Stimulated activated CD4-positive, alpha-beta T cell treated with anti-CD3 and anti-CD28 coated beads, Interleukin-1b, Interleukin-23, amount 100 ng/mL, for 48 hours (primary cell): ENCODE measurements at places on chromosomes 6 and 20.

GRCh38 chr6:98838032-98838431, 3.7 kb downstream of the POU3F2 start:
- no peak for DNase-seq

GRCh38 chr6:136012198-136012887, 160.8 kb downstream of the PDE7B start:
- no peak for DNase-seq

DNA sequence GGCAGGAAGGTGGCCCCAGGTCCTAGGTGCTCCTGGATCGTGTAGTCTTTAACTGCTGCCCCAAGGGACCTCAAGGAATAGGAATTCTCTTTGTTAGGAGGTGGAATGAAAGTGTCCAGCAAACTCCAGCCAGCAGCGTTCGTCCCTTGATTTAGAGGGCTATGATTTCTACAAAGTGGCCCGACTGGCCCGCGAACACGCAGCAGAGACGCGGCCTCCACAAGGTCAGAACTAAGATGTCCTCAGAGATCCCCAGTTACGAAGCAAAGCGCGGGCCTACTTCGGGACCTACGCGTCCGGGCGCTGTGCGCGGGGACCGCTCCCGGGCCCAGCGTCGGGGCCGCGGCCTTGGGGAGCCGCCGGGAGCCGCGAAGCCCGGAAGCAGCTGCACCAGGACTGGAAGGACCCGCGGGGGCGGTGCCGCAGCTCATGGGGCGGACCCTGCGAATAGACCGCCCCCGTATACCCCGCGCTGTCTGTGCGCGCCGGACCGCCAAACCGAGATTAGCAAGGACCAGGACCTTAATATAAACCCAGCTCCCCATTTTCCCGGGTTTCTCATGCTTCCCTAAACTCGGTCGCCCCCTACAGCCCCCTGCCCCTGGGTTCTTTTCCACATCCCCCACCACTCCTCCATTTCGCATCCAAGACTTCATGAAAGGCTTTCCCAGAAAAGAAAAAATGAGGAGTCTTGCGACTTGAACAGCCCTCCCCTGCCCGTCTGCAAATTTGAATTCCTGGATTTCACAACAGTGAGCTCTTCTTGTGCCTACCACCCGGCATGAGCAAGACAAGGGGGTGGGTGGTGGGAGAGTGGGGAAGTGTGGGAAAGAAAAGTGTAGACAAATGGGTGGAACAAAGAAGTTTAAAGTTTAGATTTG, at the start of gene C6orf47:
TSS of gene C6orf47 (minus strand) at position 398 of the 881 bp plus-strand sequence. CDS start 831 bp downstream, outside the sequence.
- DNase-seq: peak; percentile 77

GRCh38 chr6:29426654-29427053, 11.9 kb downstream of the OR12D1 start:
- no peak for DNase-seq

DNA sequence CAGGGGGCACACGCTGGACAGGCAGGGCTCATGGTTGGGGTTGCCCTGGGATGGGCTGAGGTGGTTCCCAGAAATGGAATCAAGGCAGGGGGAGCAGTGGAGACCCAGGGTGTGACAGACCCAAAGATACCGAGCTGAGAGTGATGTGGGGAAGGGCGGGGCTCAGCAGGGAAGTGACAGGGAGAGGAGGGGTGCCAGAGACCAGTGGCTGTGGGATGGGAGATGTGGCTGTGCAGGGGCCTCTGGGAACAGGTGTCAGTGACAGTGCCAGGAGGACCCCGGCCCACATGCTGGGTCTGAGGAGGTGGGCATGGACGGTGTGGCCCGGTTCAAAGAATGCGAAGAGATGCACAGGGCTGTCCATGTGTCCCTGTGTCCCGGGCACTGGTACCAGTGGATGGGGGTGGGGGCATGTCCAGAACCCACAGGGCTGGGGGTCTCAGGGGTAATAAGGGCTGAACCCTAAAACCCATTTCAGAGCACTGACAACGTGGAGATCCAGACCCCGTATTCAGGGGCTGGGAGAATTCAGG, 1.0 kb downstream of the CABLES2 start:
- no peak for DNase-seq

- no peak for DNase-seq
Measured at GRCh38 chr6:137498481-137499190, 4.4 kb upstream of the OLIG3 start.

GRCh38 chr6:155787168-155787567, 331.5 kb upstream of the NOX3 start:
- no peak for DNase-seq

GRCh38 chr6:157525292-157525889, 144.4 kb downstream of the ZDHHC14 start:
- no peak for DNase-seq

- DNase-seq: no peak
Measured at GRCh38 chr6:166192136-166192535, 24.5 kb upstream of the TBXT start.

DNA sequence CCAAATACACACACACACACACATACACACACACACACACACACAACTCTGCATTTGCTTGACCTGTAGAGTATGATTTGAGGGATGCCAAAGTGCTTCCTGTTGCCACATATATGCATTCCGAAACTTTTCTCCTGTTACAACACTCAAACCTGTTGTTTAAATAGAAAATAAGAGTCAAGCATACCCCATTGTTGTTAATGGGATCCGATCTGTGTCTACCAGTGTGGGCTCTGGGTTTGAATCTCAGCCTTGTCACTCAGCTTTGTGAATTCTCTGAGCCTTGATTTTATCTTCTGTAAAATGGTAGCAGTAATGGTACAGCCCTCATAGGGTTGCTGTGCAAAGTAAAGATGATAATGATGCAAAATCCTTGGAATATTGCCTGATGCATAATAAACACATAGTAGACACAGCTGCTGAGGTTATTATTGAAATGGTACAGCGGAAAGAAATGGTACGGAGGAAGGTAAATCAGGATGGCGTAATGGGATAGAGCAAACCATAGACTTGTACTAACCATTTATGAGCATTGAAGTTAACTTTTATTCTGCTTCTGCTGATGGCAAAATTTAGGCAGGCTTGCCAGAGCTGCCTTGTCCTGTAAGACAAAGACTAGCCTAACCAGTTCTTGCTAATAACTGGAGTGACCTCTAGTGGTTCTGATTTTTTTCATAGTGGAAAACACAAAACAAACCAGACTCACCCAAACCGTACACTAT, 113.5 kb upstream of the PHACTR1 start:
- DNase-seq: no peak

GRCh38 chr20:57169162-57169561, 97.3 kb downstream of the BMP7 start:
- DNase-seq: no peak

GRCh38 chr6:159602431-159603041, 90.5 kb downstream of the SOD2 start:
- no peak for DNase-seq

GRCh38 chr6:113587078-113587699, 270.0 kb upstream of the MARCKS start:
- no peak for DNase-seq

GRCh38 chr20:57372581-57373350, 18.4 kb upstream of the RBM38 start:
- no peak for DNase-seq

- no peak for DNase-seq
Measured at GRCh38 chr6:169161572-169162167, 92.0 kb downstream of the THBS2 start.

GRCh38 chr20:53503517-53503919, 90.1 kb downstream of the ZNF217 start:
- no peak for DNase-seq

- no peak for DNase-seq
Measured at GRCh38 chr6:147691446-147691845, 183.0 kb downstream of the SAMD5 start.

- no peak for DNase-seq
Measured at GRCh38 chr20:12411246-12411940, 493.7 kb downstream of the BTBD3 start.

GRCh38 chr6:167044696-167045095, 45.5 kb downstream of the CEP43 start:
- DNase-seq: no peak

DNA sequence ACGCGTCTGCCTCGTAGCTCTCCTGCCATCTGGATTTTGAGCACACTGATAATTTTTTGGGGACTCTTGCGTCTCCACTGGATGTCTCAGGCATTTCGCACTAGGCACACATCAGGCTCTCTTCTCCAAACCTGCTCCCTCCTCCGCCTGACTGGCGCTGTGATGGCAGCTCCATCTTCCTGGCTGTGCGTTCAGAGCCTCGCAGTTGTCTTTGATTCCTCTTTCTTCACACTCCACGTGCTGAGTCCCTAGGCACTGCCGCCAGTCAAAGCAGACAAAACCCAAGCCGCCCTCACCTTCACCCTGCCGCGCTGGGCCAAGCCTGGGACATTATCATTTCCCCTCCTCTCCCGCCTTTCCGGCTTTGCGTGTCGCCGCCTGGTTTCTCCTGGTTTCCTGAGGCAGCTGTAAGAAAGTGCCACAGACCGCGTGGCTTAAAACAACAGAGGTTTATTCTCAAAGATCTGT, 778 bp downstream of the PSMG4 start:
- peak; percentile 25 for DNase-seq
